Right renal pelvis (tissue), 4 donors: ENCODE measurements at places on chromosomes 5 and 9. TPM values are rescaled to one million over a fixed set of nuclear protein-coding genes. Genes with fewer than 3 reads are reported as not detected.

DNA sequence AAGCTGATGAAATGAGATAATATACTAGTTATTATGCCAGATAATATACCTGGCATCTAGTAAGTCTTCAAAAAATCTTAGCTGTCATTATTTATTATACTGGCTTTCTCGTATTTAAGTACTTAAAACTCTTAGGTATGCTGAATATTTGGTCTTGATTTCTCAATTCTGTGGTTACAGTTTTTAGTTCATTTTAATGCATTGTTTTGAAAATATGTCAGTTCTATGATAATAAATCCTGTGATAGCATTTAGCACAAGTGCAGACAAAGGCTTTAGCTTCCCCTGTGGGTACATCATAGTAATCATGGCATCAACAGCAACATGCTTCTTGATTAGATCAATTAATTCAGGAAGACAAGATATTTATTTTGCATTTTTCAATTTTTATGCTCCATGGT is 133.0 kb downstream of the SMC2 start:
- no peak for DNase-seq

DNA sequence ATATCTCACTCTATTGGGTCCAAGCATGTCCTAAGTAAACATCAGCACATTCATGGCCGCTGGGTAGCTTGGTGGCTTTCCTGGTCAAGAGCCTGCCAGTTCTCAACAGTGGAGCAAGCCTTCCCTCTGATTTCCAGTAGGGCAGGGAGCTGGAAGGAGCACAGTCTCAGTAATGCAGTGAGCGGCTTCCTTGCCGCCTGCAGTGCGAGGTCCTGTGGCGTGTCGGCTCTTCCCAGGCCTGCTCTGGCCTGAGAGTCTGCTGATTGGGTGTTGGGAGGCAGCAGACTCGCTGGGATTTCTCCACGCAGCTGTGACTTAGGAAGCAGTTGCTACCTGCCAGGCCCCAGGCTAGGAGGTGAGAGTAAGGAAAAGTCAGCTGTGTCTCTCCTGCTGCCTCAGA is 51.3 kb downstream of the SPTAN1 start:
- DNase-seq, result no peak

DNA sequence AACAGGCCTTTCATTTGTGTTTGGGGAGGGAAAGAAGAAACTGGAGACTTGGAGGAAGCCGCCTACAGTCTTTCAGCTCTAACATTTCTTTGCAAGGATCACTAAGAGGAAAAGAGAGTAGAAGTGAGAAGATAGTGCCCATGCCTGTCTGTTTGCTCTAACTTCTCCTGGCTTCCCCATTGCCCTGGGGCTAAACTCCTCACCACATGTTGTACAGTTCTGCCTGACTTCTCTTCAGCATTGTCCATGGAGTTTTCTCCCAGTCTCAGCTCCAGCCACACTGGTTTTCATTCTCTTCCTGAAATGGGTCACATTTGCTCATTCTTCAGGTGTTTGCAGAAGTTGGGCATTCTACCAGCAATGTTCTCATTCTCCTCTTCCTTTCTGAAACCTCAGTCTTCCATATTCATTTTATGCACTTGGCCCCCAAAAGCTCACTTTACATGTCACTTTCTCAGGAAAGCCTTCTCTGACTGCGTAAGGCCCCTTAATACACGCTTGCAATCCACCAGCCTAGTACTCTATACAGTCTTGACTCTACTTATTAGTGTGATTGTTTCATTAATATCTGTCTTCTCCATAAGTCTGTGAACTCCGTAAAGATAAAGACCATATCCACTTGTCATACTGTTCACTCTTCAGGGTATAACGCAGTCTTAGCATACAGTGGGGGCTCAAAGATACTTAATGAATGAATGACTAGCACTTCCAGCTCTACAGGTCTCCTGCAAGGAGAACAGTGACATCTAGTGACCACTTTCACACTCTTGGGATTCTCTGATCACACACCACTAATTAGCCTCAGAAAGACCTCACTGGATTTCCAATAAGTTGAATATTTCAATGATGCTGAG is 40.2 kb upstream of the TRIM32 start:
- no peak for DNase-seq

GRCh38 chr9:123346026-123346425 is 10.0 kb upstream of the CRB2 start:
- no peak for DNase-seq

- DNase-seq, result no peak
These were observed 284.7 kb downstream of the FANCC start for GRCh38 chr9:95032580-95033341.

TEX48 gene
- polyA plus RNA-seq, result not detected

KCNV2 gene
- not detected for polyA plus RNA-seq

GRCh38 chr9:104921067-104921741 is 6.8 kb downstream of the ABCA1 start:
- DNase-seq, result no peak

DNA sequence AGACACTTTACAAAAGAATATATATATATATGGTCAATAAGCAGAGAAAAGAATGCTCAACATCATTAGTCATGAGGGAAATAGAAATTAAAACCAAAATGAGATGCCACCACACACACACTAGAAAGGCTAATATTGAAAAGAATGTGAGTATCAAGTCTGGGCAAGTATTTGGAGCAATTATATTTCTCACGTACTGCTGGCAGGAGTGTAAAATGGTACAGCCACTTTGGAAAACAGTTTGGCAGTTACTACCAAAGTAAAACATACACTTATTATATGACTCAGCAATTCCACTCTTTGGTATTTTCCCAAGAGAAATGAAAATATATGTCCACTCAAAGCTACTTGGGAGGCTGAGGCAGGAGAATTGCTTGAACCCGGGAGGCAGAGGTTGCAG is 29.8 kb downstream of the NEUROG1 start:
- no peak for DNase-seq

TLR4 gene
- 6.8 TPM for polyA plus RNA-seq

DNA sequence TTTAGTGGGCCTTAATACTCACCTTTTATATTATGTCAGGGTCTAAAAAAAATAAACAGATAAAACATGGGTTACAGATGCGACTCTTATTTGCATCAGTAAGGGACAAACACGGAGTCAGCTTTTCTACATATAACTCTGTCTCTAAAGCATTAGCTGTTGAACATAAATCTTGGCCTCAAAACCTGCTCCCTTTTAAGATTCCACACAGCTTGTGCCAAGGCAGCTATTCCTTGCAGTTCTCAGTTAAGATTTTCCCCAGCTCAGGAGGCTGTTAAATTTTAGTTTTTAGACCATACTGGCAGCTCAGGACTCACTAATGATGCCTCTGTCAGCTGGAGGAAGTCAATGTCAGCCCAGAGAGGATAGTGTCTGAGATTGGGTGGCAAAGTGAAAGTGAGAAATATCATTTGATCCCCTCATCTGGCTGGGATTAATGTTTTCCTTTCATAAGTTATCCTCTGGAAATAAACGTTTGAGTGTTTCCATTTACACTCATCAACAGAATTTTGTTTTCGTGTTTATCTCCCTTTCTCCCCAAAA is 287.5 kb downstream of the ELAVL2 start:
- no peak for DNase-seq

DNA sequence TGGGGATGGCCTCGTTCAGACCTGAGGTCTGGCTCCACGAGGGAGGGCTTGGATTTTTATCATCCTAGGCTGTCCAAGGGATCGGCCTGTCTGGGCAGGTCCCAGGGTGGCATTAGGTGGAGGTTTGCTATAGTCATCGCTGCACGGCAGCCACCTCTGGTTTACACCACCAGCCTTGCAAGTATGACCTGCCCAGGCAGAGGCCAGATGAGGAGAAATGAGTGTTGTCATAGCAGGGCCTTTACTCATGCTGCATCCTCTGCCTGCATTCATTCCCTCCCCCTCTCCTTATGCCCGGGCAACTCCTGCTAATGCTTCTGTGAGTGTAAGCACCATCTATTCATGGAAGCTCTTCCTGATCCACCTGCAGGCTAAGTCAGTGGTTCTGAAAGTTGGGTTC is 15.3 kb upstream of the NDST1 start:
- DNase-seq, result no peak

- no peak for DNase-seq
These were observed 243.3 kb upstream of the ACTBL2 start for GRCh38 chr5:57725658-57726504.

DNA sequence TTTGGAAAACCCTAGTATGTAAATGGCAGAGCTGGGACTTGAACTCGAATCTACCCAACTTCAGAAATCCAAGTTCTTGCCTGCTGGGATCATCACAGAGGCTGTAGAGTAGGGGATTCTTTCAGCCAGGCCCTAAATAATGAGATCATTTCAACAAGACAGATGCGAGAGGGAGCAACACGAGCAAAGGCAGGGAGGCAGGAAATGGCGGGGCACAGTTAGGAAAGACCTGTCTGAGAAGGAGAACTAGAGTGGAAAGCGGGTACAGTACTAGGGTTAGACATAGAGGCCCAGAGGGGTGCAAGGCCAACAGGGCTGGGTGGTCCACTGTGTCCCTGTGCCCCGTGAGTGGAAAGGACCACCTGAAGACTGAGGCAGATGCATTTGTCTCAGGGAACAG is 46.1 kb downstream of the MVB12B start:
- DNase-seq, result no peak

DNA sequence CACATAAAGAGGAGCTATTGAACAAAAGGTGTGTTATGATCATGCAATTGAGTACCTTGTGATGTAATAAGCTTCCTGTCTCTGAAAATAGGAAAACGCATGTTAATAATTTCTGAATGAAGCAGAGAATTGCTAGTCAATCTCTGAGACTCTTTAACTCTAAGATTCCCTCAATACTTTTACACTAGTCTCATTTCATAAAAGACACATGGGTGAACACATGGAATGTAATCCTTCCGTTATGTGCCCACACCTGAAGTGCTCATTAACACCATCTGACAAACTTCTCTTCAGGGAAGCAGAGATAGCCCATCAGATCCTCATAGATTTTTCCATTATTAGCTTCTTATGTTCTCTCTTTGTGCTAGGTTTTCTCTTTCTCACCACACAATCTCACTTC is 182.4 kb downstream of the TLR4 start:
- DNase-seq, result no peak

ADRB2 gene
- polyA plus RNA-seq, result 0.53 TPM

- no peak for DNase-seq
These were observed 59.2 kb upstream of the ADAMTS2 start for GRCh38 chr5:179404321-179405053.

DNA sequence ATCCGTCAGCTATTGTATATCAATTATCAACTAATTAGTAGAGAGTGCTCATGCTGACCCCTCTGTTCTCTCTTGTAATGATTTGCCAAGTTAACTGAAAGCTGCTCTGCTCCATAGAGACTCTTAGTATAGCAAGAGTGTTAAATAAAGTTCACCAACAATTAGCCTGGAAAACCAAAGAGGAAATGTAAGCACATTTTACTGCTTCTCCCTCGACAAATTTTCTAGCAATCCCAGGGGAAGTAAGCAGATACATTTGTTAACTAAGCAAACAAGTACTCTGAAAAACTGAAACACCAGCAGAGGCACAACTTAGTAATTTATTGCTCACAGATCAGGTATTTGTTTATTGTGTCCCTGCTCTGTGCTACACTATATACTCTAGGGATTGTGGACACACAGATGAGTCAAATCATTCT is 162.2 kb downstream of the GLIS3 start:
- no peak for DNase-seq

- no peak for DNase-seq
These were observed 20.3 kb downstream of the SLC36A3 start for GRCh38 chr5:151283120-151283825.

GRCh38 chr9:3650994-3651622 is 125.3 kb upstream of the RFX3 start:
- no peak for DNase-seq
